ENCODE measurements at places on chromosomes 1 and 21.

DNA sequence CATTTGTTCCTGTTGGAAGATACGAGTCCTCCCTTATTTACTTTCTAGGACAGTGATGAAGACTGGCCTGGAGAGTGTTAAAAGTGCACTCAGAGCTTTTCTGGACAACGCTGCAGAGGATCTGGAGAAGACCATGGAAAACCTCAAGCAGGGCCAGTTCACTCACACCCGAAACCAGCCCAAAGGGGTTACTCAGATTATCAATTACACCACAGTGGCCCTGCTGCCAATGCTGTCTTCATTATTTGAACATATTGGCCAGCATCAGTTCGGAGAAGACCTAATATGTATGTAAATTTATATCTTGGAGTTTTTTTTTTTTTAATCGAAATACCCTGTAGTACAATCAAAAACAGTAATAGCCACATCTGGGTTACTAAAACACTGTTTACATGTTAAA, 190.5 kb downstream of the ZP4 start:
- DNase-seq = no peak

GRCh38 chr21:44047996-44048560, 36.0 kb downstream of the TRAPPC10 start:
- no peak for DNase-seq

GRCh38 chr21:23853796-23854379, 1753.4 kb downstream of the MRPL39 start:
- DNase-seq = no peak

GRCh38 chr1:181430015-181430885, 53.1 kb upstream of the CACNA1E start:
- DNase-seq = no peak

- no peak for DNase-seq
Measured at GRCh38 chr1:163357378-163357777, 35.6 kb downstream of the NUF2 start.

GRCh38 chr1:98989556-98989907, 15.1 kb downstream of the PLPPR5 start:
- no peak for DNase-seq

DNA sequence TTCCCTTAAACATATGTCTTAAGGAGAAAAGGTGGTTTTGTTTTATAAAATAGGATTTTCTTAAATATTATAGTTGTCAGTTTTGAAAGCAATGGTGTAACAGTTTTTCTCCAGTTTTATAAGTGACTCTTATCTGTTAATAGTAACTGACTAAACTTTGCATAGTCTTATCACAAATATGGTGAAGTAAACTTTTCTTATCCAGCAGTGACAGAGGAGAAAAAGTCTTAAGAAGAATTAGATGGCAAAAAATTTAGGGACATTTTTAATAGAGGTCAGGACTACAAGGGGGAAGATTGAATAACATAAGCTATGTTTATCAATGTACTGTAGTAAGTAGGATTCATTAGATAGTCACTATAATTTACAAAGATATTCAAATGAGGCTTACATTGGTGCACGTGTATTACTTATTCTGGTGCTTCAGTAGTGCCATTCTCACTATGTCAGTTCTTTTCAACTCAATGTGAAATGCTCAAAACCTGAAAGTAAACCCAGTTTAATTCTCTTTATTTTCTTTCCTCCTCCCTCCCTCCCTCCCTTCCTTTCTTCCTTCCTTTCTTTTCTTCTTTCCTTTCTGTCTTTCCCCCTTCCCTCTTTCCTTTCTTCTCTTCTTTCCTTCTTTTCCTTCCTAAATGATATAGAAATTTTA, 26.1 kb downstream of the F3 start:
- no peak for DNase-seq

- no peak for DNase-seq
Measured at GRCh38 chr1:205817364-205817763, 4.4 kb upstream of the SLC41A1 start.

GRCh38 chr1:162384601-162385279, 3.2 kb downstream of the C1orf226 start:
- DNase-seq = no peak

DNA sequence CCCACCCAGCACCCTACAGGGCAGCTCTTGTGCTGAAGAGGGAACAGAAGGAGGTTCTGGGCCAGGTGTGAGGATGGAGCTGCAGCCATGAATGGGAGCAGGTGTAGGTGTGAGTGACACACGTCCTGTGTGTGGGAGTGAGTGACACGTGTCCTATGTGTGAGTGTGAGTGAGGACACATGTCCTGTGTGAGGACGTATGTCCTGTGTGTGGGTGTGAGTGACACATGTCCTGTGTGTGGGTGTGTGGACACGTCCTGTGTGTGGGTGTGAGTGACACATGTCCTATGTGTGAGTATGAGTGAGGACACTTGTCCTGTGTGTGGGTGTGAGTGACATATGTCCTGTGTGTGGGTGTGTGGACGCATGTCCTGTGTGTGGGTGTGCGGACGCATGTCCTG, 26.4 kb downstream of the MEGF6 start:
- no peak for DNase-seq

DNA sequence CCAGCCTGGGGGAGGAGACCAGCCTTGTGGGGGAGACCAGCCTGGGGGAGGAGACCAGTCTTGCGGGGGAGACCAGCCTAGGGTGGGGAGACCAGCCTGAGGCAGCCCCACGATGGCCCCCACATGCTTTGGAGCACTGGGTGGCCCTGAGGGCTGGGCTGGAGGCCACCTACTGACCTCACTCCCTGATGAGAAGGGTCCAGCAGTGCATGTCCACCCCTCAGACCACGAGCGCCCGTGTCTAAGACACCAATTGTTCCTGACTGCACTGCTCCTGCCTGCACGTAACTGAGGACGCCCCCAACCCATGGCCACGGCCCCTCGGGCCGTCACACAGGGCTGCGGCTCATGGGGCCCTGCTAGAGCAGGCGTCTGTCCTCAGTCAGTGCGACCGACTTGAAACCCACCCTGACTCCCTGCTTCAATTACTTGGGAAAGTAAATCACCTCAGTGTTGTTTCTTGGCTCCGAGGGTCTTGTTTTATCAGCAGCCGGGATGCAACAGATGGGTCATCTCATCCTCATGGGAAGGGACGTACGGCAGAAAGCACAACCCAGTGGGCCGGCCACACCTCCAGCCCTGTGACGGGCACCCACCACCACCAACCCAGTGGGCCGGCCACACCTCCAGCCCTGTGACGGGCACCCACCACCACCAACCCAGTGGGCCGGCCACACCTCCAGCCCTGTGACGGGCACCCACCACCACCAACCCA, at the start of gene SPATC1L:
Gene SPATC1L (minus strand): TSS at position 550 of the 715 bp plus-strand sequence. CDS start 1,643 bp downstream, outside the sequence.
- DNase-seq = no peak
